BJ (cell line): ENCODE measurements at places on chromosomes 5 and 9.

DNA sequence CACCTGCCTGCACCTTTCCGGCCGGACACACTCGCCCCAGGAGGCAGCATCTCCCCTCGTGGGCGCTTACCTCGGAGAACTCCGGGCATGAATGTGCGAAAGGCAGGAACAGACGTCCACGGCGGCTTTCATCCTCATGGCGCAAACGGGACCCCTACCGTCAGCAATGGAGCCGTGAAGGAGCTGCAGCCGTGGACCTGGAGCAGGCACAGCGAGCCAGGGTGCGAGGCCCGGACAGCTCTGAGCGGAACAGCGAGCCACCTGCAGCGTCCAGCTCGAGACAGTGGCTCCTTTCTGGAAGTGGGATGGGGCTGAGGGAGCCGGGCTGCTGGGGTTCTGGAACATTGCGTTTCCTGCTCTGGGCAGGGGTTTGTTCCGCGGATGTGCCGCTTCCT is 7.8 kb upstream of the SLC6A19 start:
- DNase-seq: no peak

GRCh38 chr5:91179018-91179417 is 204.1 kb downstream of the ARRDC3 start:
- DNase-seq: peak; percentile 35

DNA sequence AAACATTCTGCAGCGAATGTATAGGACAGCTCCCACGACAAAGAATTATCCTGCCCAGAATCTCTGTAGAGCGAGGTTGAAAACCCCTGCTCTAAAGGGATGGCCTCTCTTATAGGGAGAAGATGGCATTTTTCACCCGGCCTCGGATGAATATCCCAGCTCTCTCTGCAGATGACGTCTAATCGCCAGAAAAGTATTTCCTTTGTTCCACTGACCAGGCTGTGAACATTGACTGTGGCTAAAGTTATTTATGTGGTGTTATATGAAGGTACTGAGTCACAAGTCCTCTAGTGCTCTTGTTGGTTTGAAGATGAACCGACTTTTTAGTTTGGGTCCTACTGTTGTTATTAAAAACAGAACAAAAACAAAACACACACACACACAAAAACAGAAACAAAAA is 17.4 kb upstream of the RARS1 start:
- peak; percentile 68 for DNase-seq

DNA sequence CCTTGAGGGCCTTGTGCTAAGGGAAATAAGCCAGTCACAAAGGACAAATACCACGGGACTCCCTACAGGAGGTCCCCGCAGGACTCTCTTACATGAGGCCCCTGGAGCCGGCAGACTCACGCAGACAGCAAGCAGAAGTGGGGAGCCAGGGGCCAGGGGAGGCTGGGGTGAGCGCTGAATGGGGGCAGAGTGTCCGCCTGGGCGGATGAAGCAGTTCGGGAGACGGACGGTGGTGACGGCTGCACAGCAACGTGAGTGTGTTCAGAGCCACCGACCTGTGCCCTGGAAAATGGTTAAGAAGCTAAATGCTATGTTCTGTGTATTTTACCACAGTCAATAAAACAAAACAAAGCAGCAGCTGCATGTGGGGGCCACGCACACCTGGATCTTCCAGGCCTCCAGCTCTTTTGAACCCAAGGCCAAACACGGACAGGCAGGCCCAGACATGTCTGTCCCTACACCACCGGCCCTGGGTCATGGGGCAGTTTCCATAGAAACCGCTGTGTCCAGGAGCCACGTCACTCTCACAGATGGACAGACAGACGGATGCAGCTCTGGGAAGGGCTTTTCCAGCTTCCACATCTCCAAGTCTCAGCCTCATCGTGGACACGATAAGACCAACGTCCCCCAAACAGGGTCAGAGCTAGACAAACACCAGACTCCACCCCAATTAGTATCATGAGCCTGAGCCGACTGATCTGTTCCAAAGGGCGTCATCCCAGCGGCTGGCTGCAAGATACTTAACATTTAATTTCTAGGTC is 103.9 kb downstream of the VAV2 start:
- DNase-seq: no peak

DNA sequence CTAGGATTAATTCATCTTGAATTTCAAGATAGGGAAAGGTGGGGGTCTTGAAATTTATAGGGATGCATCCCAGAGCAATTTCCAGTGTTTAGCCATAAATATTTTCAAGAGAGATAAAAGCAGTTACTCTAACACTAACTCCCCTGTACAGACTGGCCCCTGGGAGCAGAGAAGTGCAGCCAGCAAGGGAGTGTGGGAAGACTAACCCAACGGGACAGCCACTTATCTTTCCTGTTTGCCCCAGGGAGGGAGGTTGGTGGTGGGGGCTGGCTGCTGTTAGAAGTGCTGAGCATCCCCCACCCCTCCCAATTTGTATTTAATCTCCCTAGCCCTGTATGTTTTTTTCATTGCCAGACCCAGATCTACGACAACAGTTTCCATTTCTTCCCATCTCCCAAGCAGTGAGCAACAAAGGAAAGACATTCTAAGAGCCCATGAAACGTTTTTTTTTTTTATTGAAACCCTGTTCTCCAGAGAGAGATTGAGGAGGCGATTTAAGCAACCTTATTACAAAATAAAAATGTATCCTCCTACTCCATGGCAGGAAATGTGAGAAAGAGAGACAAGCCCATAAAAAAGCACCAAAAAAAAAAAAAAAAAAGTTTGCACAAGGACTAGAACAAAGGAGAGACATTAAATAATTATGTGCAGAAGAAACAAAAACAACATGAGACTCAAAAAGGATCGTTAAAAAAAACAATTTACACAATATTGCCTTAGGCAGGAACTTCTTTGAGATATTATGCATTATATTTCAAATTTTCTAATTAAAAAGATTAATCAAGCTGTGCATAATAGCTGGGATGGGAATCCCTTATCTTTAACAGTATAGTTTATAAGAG is 343.4 kb downstream of the ARHGEF28 start:
- no peak for DNase-seq

DNA sequence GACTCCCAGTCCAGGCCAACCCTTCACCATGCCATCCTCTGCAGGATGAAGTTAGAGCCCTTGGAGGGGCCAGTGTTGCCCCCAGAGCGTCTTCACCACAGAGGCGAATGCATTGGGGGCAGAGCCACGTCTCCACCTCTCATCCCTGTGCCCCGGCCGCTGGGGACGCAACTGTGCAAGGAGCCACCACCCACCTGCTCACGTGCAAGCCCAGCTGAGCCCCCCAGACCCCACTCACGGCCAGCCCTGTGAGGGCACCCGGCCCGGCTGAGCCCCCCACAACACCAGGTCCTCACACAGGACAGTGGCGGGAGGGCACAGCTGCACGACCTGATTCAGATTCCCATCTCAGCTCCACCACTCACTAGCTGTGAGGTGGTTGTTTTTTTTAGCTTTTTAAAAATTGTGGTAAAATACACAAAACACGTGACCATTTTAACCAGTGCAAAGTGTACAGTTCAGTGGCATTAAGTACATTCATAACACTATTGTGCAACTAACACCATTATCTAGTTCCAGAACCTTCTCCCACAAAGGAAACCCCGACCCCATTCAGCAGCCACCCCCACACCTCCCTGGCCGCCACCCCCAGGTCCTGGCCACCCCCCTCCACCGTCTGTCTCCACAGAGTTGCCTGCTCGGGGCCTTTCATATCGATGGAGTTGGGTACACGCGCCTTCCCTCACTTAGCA is 33.5 kb upstream of the UBAC1 start:
- no peak for DNase-seq

GRCh38 chr9:113701774-113702755 is 174.0 kb upstream of the ZNF618 start:
- DNase-seq: no peak

DNA sequence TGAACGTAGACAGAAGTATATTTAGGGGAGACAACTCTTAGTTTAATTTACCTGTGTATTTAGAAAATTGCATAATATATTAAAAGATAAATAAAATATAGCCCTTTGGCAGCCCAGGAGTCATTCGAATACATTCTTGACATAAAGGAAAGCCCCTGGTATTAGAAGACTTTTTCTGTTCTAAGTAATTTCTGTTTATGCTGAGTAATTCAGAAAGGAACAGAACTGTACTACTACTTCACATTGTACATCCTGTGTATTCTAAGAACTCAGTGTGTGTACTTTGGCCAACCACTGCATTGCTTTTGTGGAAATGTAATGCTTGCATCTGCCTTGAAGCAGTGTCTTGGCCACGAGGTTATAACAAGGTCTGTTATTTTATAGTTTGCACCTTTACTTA is 136.4 kb downstream of the KDM4C start:
- DNase-seq: no peak

DNA sequence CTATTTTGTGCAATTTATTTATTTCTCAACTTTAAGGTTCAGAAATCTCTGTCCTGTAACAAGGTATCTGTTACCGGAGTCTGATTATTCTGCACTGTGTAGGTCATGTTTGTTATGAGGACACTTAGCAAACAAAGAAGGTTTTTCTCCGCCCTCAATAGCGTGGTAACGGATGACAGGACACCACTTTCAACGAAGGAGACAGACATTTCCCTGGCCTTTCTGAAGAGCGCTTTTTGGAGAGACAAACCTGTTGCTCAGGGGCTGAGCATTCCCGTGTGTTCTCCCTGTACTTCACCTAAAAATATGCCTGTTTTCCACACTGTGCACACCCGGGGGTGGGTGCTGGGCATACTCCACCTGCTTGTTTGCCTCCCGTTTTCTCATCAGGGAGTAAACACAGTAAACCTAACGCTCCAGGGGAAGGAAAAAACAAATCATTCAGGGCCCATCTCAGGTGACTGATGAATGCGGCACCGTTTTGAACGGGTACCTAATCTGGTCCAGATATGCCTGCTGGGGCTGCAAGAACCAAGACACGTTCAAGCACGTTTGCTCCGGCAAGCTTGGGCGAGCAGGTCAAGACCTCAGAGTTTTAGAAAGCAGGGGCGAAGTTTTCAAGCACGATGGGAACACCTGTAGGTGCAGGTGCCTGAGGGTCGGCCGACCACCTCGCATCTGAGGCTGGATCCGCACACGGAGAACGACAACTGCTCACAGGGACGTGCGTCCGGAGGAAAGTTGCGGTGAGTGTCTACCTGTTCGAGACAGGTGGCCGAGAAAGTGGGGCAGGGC is 859 bp downstream of the RETREG1 start:
- DNase-seq: no peak

DNA sequence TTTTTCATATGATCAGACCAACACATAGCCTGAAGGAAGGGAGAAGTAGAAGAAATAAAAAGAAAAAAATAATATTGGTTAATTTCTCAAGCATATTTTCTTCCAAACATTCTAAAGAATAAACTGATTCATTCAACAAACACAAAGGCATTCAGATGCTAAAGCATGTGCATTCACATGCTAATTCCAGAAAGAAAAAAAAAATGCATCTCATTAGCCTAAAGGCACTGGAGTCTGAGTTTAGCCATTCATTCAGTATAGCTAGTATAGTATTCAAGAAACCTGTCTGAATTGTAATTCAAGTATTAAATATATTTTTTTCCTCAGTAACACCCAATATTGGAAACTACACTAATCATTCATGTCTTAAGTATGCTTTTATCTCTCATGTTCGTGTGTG is 61.0 kb upstream of the FER start:
- no peak for DNase-seq

DNA sequence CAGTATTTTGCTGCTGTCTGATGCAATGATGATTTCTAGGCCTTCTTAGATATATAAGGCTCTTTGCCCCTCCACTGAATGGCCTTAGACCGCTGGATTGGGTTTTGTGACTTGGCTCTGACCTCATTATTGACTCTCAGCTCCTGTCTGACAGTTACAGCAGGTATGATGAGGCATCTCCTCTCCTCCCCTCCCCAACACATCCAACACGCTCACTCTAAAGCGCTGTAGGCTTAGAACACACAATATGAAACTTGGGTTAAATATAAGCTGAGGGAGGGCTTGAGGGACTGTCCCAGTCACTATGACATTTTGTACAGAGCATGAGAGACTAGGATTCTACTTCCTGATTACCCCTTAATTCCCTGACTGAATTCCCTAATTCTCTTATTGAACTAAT is 18.8 kb upstream of the CER1 start:
- DNase-seq: no peak

DNA sequence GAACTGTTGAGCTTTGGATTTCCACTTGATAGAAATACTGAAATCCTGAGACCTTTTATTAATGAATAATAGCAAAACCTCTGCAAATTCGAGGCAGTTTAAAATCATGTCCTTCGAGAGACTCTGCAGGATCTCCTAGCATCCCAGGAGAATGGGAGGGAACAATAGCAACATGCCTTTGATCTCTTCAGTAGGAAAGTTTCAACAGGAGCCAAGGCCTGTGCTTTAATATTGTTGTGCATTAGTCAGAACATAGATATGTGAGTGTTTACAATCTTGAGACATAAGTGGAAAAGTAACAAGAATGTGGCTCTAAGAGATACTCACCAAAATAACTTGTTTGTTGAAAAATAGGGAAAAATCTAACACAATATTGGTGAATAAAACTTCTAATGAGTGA is 83.3 kb upstream of the LHFPL2 start:
- DNase-seq: no peak

GRCh38 chr9:132857031-132857430 is 21.1 kb downstream of the AK8 start:
- DNase-seq: no peak

GRCh38 chr5:118310401-118310800 is 677.9 kb downstream of the DTWD2 start:
- DNase-seq: no peak
